HepG2 (cell line): ENCODE measurements at places on chromosomes 1 and 21.

DNA sequence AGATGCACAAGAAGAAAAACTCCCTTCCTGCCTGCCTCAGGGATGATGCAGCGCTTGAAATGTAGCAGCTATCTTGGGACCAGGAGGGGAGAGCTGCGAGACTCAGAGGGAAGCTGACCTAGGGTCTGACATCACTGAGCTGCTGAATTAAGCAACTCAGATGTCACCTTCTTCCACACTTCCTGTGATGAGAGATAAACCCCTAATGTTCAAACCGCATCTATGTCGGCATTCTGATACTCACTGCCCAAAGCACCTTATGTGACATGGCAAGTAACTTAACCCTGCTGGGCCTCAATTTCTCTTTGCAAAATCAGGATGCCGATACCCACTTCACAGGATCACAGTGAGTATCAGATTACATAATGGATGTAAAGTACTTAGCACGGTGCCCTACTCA lies 9.1 kb upstream of the AK2 start:
- DNase-seq, result no peak

DNA sequence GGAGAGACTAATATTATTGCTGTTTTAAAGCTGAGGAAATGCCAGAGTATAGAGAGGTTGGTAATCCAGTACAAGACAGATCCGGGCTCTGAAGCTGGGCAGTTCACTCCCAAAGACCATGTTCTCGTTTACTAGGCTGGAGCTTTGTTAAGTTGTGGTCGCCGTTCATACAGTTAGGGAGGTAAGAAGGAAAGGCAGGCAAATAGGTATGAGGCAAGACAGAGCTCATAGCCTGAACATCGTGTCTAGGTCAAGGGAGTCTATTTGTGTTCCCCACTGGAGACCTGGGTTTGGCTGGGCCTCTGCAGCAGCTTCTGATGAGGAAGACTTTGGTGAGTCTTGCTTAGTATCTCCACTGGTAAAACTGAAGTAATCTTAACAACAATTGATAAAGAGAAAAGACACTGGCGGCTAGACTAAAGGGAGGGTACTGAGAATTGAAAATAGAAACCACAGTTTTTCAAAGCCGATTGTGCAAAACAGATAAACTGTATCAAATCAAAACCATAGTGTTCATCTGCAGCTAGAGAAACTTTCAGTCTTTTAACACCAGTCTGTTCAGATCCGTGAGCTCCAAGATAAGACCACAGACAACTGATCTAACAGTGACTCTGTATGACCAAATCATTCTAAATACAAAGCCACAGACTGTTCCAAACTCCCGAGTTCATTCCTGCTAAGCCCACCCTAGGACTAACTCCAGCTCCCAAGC lies 217.0 kb upstream of the FAM78B start:
- no peak for DNase-seq

DNA sequence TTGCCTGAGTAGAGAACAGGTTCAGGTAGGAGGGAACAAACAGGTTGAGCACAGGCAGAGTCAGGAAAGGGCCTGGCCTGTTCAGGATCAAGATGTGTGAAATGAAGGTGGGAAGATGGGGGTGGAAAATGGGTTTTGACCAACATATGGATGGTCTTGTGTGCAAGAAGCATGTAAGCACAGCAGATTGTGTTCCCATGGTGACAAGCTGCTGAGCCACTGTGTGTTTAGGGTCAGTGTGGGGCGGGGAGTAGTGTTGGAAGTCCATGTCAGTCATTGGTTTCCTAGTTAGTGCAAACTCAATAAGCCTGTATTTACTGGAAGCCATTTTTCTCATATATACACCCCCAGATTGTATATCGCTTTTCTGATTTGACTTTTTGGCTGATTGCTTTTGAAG lies 111.9 kb downstream of the CAMTA1 start:
- DNase-seq, result peak; percentile 10

- DNase-seq, result no peak
Measured at GRCh38 chr1:117897551-117897950, 31.9 kb downstream of the GDAP2 start.

DNA sequence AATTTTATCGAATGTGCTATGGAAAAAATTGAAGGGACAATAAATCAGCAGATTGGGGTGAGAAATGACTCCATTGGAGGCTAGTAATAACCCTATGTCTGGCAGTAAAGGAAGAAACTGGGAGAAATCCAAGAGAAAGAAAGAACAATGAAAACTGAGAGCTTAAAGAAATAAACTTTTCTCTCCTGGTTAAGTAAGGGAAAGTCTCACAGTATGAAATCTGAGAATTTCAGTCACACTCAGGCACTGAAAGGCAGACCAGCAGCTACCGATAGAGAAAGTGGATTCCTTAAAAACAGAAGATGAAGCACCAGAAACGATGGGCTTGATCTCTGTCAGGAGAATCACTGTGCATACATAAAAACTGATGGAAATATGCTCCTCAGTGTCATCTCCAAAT lies 404.2 kb downstream of the PLPP3 start:
- no peak for DNase-seq

- DNase-seq, result no peak
Measured at GRCh38 chr21:26784974-26785373, 60.2 kb downstream of the ADAMTS1 start.

GRCh38 chr21:34907461-34908418 lies 141.4 kb downstream of the RUNX1 start:
- no peak for DNase-seq

DNA sequence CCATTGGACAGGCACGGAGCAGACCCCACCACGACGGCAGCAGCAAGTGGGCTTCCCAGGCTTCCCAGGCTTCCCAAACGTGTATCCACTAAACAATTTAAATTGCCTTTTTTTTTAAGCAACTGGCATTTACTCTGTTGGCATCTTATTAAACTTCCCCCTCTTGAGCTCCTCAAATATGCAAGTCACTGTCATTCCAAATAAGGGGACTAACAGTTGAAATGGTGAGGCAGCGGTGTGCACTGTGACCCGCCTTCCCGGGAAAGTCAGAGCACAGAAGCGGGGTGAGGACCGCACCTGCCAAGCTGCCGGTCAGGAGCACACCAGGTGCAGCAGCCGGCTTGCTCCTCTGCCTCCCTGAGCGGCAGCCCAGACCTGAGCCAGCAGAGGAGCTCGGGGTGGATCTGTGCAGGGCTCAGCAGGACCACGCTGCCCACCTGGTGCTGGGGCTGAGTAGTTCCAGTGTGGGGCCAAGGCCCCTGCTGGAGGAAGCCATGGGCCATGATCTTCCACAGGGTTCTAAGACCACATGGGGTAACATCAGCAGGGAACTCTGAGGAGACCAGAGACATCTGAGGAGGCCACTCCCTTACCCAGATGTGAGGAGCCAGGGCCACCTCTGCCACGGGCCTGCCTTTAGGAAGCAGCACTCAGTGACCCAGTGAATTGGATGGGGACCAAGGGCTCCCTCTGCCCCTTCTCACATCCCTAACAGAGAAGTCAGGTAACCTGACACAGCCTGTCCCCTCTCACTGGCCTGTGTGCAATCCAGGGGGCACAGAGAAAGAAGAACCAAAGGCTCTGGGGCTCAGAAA lies 245.4 kb downstream of the NPHP4 start:
- no peak for DNase-seq
